ENCODE measurements at places on chromosomes 5 and 9.

DNA sequence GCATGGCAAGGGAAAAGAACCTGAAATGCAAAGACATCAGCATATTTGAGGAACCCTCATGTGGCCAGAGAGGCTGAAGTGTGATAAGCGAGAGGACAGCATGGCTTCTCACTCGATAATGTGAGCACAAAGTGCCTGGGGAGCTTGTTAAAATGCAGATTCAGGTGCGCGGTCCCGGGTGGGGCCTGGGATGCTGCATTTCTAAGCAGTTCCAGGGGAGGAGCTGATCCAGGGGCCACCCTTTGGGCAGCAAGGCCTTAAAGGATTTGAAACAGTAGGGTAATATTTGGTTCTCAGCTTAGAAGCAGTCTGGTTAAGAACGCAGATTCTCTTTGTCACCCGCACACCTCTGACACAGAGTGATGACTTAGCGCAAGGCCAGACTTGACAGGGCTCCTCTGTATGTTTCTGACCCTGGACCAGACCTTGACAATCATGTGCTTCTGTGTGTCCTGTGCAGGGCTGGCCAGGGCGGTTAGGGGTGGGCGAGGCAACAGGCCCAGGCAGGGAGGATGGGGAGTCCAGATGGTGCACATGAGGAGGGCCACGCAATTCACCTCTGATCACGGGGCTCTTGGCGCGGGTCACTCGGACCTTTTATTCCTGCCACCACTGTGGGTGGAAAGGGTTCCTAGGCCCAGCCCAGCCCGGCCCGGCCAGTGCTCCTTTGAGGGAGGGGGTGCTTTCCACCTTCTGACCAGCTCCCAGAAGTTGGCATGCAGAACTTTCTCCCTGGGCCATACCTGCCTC is 62.8 kb upstream of the TBC1D2 start:
- DNase-seq, result no peak

DNA sequence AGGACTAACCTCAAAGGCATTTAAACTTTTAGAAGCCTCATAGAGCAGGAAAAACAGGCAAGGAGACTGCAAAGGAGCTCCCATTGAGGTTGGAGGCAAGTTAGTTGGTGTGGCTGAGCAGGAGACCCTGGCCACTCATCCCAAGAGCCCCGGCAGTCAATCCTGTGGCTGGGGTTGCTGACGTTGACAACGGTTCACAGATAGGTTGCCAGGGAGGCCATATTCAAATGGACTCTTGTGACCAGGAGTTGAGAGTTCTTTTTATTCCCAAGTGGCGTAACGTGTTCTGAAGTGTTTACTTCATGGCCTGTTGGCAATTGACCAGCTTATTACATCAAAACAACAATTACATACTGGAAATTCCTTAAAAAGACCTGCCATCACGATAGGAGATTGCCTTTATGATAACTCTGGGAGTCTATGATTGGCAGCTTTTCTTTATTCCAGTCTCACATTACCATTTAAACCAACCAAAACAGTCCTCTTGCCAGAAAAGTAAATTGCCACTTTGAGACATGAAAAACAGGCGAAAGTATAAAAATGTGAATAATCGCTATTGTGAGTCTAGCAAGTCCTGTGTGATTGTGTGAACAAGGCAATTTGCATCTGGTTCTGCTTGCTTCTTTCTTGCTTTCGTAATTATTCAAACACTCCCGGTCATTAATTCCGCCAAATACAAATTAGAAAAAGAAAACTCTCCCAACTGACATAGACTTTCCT is 394.9 kb downstream of the MED10 start:
- DNase-seq, result no peak

- DNase-seq, result no peak
Measured at GRCh38 chr5:38446029-38446522, 110.4 kb downstream of the LIFR start.

DNA sequence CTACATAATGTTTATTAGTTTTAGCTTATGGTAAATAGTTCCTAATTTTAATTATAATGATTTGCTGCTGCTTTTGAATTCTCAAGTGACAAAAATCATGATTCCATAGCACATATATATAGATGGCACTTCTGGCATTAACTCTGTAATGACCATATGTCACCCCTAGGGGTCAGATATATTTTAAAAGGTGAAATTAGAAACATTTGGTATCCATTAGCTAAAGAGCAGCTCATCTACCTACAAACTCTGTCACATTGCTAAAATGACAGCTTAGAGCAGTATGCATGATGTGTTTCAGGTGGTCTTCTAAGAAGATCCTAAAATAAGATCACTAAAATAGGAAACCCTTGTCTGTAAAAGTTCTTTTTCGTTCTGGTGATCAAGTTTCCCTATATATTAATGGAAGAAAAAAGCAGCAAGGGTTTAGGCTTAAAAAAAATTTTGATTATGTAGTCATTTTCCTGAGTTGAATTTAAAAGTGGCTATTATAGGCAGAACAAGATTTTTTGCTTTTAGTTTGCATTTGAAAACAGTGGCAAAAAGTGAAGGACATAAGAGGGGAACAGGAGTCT is 157.7 kb upstream of the POU5F2 start:
- no peak for DNase-seq

- no peak for DNase-seq
Measured at GRCh38 chr5:8844206-8844605, 701.7 kb downstream of the SEMA5A start.

DNA sequence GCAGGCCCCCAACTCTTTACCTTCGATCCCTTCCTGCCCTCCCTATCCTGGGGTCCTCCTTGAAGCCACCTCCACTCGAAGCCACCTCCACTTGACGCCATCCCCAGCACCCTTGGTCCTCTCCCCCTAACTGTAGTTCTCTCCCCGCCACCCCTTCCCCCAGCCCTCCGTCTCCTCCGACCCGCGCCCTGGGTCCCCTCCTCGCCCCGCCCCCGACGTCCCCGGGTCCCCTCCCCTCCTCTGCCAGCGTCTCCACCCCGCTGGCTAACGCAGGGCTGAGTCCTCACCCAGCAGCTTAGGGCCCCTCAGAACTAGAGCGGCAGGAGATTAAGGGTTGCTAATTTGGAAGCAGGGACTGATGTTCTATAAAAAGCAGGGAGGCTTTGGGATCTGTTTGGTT is 30.6 kb upstream of the ANKRD33B start:
- DNase-seq, result no peak

Measured in activated T-cell treated with anti-CD3 and anti-CD28 coated beads for 1 hour (primary cell).